Stimulated activated CD4-positive, alpha-beta T cell treated with anti-CD3 and anti-CD28 coated beads, Interleukin-1b, Interleukin-23, amount 100 ng/mL, for 1 hour (primary cell): ENCODE measurements at places on chromosomes 2 and 18.

- no peak for DNase-seq
Observed at GRCh38 chr2:204026294-204026693, 89.7 kb downstream of the ICOS start.

- DNase-seq, result no peak
Observed at GRCh38 chr2:86193901-86194567, 1.2 kb downstream of the IMMT start.

GRCh38 chr2:42754021-42754775 is 9.7 kb downstream of the OXER1 start:
- DNase-seq, result no peak

DNA sequence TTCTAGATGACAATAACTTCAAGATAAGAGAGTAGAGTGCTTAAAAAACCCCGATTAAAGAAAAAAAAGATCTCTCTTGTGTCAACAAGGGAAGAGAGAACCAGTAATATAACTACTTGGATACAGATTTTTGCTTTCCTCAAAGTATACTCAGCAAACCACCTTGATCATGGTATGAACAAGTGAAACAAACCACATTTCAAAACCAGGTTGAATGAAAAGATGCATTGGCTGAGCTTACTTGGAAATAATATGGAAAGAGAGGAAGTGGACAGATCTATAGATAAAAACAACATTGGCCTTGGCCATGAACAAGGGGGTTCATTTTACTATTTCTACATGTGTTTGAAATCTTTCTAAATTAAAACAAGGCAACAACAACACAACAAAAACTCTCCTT is 50.1 kb downstream of the ATP8B1 start:
- DNase-seq, result no peak
